ENCODE measurements at places on chromosomes 4 and X.

GRCh38 chr4:85113706-85114105 is 147.2 kb upstream of the WDFY3 start:
- no peak for DNase-seq

DNA sequence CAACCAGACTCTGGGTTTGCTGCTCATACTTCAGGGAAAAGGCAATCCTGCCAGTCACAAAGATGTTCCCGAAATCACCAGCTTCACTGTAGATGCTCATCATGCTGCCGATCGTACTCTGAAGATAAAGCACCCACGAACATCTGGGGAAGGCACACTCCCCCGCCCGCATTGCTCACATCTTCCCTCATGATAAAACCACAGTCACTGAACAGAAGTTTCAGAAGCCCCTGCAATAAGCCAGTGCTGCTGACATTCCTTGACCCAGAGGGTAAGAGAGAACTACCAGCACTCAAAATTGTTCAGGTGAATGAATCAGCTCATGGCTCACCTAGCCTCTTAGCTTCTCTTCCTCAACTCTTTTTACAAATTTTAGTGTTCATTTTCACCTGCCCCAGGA is 43.1 kb downstream of the SRPX2 start:
- no peak for DNase-seq

- DNase-seq = no peak
Measured at GRCh38 chr4:14415146-14415545, 587.1 kb upstream of the CPEB2 start.

DNA sequence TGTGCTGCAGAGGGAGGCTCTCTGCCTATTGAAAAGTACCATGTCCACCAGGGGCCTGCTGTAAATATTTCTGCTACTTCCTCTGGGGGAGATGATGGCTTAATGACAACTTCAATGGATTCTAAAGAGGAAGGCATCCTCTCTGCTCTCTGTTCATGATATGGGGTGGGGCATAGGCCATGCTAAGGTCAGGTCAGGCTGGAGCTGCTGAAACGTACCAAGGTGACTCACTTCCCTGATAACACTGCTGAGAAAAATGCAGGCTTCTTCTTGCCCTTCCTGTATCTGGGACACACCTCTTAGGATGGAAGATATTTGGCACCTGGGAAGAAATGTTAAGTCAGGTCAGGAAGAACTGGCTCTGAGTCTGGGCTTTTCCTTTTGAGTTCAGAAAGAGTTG is 31.5 kb downstream of the HS3ST1 start:
- DNase-seq = no peak

- no peak for DNase-seq
Measured at GRCh38 chr4:110003401-110004187, 90.9 kb downstream of the EGF start.

DNA sequence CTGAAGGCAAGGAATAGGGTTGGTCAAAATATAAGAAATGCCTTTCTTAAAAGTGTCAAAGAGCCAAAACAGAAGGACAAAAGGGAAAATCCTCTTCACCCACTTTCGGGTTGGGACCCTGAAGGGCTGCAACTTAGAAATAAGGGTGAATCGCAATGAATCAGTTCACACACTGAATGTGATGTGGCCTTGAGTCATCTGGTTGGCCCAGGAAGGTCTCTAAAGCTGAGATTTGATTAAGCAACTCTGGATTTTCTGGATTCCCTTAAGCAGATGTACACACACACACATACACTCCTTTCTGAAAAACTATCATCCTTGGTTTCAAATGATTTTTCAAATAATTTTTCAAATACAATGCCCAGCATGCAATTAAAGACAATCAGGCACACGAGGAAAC is 13.1 kb downstream of the TAB3 start:
- no peak for DNase-seq

Data from activated T-helper 1 cell treated with Interleukin-2 at 50 U/mL for 16 hours (primary cell).